ENCODE measurements at places on chromosomes 4 and X.

DNA sequence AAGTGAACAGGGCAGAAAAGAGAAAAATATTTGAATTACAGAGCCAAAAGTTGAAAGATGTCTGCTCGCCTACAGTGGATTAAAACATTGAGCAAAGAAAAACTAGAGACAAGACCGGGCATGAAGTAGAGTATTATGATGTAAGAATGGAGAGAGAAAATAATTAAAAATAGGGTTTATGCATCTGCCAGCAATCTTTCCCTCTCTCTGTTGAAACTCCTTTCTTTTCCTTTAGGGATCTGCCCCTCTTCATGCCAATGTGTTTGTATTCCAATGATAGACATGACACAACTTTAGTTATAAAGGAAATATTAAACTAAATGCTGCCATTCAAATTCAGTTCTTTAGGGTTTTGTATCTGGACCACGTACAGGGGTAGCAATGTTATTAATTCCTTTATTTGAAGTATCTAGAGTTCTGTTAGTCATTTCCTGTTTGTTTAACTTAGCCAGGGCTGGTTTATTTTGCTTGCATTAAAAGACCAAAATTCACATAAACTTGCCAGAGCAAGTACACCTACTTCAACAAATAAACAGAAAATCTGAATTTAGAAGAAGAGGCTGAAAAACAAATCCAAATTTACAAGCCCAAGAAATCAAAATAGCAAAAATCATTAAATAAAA is 202.6 kb downstream of the SPOCK3 start:
- no peak for DNase-seq

DNA sequence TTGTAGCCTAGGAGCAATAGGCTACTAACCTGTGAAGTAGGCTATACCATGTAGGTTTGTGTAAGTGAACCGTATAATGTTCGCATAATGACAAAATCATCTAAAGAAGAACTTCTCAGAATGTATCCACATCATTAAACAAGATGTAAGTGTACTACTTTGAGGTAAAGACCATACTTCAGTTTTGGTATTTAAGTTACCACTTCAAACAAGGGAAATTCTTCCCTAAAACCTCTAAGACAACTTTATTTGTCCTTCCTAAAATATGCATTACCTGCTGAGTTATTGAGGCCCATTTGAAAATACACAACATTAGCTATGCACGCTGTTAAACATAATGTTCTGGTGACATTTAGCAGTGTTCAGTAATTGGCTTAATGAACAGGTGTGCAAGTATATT is 182.7 kb downstream of the RPA4 start:
- DNase-seq, result no peak

GRCh38 chr4:179989975-179990374 is 2253.2 kb upstream of the TENM3 start:
- DNase-seq, result no peak

- no peak for DNase-seq
Observed at GRCh38 chr4:1622238-1622637, 61.9 kb downstream of the FAM53A start.

- no peak for DNase-seq
Observed at GRCh38 chrX:2898846-2899512, 30.2 kb downstream of the ARSD start.

GRCh38 chr4:65599340-65599739 is 70.9 kb downstream of the EPHA5 start:
- DNase-seq, result no peak

- no peak for DNase-seq
Observed at GRCh38 chr4:36872679-36873078, 371.9 kb upstream of the NWD2 start.

- peak; percentile 63 for DNase-seq
Observed at GRCh38 chrX:129606918-129607317, 47.8 kb downstream of the APLN start.

GRCh38 chrX:1355131-1356046 is 18.8 kb downstream of the IL3RA start:
- DNase-seq, result no peak

- DNase-seq, result no peak
Observed at GRCh38 chr4:98546910-98547594, 111.4 kb downstream of the TSPAN5 start.

DNA sequence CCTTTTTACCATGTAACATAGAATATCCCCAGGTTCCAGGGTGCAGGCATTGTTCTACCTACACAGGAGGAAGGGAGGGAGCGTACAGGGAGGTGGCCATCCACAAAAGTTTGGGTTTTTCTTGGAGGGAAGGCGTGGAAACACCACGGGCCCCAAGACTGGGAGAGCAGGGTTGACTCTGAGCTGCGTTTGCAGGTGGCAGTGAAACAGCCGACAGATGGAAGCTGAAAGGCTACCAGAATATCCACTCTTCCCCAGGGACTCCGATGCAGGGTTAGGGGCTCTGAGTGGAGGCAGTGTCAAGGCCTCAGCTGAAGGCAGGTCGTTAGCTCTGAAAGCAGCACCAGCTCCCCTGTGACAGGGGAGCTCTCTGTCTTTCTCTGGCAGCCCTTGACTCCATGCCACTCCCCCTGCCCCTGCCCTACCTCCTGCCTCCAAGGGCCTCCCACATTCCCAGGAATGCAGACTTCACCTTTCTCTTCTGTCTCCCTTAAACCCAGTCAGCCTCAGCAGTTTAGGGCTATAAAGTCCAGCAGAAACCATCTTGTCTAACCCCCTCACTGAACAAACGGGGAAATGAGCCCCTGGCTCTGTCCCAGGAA is 14.0 kb upstream of the GLOD5 start:
- DNase-seq, result no peak

GRCh38 chrX:150753357-150753756 is 60.2 kb downstream of the MTMR1 start:
- no peak for DNase-seq

- DNase-seq, result no peak
Observed at GRCh38 chr4:176350671-176351070, 30.9 kb downstream of the SPCS3 start.

- no peak for DNase-seq
Observed at GRCh38 chr4:169268951-169269760, 1.6 kb downstream of the SH3RF1 start.

- no peak for DNase-seq
Observed at GRCh38 chr4:19285146-19285545, 966.6 kb upstream of the SLIT2 start.

DNA sequence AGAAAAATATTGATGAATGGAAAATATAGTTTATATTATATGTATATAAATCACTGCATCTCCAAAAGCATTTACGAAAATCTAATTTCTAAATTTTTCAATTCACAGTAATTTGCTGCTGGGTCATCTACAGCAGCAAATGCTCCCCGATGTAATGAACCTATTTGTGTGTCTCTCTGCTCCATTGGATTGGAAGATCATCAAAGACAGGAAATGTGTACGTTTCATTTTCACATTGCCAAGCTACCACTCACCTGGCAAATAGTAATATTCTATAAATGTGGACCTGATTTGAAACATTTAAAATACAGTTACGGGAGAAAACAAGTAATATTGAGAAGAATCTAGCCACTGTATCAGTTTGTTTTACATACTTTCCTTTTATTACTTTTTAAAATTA is 317.7 kb downstream of the PAPSS1 start:
- no peak for DNase-seq

- DNase-seq, result no peak
Observed at GRCh38 chr4:53654300-53654758, 63.0 kb upstream of the LNX1 start.

DNA sequence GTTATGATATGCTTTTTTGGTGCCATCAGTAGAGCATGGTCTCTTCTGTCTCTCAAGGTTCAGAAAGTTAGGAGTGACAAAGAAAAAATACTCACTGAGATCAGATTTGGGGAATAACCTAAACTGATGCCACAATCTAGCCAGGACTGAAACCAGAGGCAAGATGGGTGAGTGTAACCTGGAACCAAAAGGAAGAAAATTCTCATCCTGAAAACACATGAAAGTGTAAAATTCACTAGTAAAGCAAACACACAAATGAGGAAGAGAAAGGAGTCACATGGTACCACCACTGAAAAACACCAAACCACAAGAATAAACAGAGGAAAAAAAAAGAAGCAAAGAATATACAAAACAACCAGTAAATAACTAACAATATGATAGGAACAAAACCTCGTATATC is 96.4 kb downstream of the ANXA10 start:
- no peak for DNase-seq

DNA sequence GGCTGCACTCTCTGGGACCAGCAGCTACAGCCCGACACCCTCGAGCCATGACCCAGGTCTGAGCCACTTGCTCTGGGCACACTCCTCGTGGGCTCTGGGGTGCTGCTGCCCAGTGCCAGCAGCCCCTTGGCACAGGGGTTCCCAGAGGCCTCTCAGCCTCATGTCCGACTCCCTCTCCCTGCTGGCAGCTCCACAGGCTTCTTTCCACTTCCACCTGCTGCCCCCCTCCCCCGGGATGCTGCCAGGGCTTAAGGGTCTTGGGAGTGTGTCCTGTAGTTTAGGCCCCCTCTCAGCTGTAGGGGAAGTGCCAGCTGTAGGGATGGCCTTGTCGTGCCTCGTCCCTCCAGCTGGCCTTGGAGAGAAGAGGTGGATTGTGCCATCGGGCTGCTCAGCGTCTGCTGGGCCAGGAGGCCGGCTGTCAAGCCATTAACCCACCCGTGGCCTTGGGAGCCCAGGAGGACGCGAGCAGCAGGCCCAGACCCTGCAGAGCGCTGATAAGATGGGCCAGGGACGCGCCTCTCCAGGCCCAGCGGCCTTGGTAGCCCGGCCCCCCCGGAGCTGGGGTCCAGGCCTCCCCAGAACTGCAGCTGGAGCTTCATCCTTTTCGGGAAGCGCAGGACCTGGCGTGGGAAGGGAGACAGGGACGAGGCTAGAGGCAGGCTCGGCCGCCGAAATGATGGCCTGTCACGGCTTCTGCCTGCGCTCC is 1.0 kb upstream of the USP27X start:
- DNase-seq, result no peak

DNA sequence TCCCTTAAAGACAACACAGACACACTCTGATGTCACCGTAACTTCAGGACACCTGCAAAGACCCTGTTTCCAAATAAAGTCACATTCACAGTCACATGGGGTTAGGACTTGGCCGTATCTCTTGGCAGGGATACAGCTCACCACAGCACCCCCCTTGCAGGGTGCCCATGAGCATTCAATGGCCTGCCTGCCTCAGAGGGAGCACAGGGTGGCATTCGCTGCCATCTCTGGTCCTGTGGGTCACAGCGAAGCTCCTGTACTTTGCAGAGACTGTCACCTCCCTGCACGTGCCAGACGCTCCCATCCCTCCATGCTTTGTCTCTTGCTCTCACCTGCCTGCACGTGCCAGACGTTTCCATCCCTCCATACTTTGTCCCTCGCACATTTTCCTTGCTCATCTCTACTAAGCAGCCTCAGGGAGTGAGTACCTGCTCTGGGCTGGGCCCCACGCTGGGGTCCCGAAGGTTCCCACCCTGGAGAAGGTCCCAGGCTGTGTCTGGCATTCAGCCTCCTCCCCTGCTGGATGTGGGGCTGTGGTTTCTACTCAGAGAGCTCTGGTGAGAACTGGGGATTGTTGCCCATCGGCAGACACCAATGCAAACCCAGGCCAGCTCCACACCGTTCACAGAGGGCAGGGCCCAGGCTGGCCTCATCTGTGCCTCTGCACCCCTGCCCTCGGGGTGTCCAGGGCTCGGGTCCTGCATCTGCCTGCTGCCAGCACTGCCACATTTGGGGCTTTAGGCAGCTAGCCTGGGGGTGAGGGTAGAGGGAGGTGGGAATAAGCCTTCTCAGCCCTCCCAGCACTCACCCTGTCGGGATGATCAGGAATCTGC is 15.8 kb downstream of the HTRA3 start:
- no peak for DNase-seq

GRCh38 chr4:56371426-56372220 is 15.7 kb downstream of the AASDH start:
- no peak for DNase-seq

GRCh38 chr4:128880662-128881061 is 71.2 kb downstream of the JADE1 start:
- no peak for DNase-seq

DNA sequence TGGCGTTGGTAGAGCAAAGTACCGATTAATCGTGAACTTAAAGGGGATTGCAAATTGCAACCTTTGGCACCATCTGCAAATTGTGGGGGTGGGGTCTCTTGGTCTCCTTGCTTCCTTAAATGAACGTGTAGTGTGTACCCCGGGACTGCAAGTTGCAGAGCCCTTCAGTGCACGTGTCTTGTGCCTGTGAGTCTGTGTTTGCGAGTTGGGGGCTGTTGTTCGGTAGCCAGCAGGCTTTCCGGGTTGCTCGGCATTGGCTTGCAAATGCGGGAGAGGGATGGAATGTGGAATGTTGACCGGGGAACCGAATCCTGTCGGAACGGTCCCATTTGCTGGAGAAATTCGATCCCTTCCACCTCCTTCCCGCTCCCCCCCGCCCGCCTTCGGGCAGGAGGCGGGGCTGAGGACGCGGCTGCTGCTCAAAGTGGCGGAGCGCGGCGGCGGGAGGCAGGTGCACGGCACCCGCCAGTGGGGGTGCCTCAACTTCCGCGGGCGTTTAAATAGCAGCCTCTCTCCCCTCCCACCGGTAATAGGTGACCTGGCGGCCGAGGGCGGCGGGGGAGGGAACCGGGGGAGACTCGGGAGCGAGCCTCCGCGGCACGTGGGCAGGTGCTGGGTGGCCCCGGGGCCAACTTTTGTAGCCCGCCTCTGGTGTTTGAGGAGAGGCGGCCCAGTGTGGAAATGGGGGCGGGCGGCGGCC is 1.5 kb downstream of the JADE1 start:
- DNase-seq, result peak; percentile 88

DNA sequence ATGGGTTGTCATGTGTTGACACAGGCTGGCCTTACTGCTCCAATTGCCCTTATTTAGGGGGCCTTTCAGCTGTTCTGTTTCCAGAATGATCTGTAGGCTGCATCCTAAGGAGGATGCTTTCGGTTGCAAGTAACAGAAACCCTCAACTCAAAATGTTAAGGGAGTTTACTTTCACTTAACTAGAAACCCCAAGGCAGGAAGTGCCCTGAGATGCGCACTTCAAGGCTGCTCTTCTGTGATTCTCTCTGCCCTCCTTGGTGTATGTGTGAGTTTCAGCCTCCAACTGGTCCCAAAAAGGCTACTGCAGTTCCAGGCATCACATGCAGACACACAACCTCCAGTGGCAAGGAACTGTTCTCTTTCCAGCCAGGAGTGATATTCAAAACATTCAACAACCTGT is 97.3 kb upstream of the ATP6AP2 start:
- peak; percentile 2 for DNase-seq

DNA sequence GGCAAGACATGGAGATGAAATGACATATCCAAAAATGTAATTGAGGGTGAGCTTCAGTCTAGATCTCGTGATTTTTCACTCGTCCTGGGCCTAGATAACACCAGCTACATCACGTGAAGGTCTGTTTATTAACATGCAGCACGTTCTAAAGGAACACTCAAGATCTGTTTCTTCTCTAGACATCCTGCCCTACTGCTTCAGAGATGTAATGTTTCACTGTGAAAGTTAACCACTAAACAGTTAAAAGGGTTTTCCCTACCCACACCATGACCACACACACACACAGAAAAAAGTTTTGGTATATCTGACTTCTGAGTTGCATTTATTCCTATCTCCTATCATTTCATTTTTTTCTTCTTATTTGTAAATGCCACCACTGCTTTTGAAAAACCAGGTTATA is 52.3 kb upstream of the SMIM31 start:
- DNase-seq, result no peak

All from CD4-positive, alpha-beta T cell treated with Interleukin-10 for 1 hour (primary cell).